ENCODE measurements at places on chromosomes 5 and 9.

DNA sequence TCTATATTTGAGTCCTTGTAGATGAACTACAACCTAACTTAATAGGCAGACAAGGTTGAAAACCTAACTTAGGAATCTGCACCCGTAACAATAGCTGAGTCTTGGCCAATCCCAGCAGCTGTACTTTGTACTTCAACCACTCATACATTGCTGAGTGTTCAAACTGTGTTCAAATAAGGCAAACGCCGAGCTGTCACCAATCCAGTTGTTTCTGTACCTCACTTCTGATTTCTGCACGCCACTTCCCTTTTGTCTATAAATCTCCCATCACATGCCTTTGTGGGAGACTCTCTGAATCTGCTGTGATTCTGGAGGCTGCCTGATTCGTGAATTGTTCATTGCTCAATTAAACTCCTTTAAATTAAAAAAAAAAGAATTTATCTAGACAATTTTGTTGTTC is 167.8 kb upstream of the TUT7 start:
- no peak for DNase-seq

DNA sequence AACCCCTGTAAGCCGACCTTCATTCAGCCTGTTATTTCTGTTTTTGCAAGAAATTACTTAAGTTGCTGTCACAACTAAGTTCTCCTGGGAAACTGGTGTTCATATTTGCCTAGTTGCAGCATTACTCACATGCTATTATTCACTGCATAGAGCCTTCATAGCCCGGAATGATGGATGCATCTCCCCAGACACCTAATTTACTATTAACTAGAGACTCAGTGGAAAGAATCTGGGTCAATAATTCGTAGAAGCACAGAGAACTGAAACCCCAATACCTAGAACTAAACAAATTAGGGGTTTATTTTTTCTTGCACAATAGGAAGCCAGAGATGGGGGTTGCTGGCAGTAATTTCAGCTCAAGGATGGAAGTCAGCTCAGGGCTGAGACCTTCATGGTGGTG is 45.7 kb upstream of the FAM170A start:
- no peak for DNase-seq

- no peak for DNase-seq
These were observed 31.6 kb downstream of the DUSP1 start for GRCh38 chr5:172739375-172739774.

DNA sequence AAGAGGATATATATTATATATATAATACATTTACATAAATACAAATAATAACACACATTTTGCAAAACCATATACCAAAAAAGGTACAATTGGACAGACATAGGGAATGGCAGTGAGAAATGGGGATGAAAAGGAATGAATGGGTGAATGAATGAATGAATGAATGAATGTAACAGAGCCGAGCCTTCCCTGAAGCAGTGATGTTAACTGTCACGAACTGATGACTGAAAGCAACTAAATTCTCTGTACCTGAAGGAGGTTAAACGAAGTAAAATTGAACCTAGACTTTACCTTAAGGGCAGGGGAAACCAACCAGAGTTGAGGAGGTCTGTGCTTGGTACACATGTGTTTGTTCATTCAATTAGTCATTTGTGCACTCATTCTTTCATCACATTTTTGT is 169.6 kb upstream of the TBC1D2 start:
- no peak for DNase-seq

- no peak for DNase-seq
These were observed 26.2 kb downstream of the MACROH2A1 start for GRCh38 chr5:135372654-135373381.

DNA sequence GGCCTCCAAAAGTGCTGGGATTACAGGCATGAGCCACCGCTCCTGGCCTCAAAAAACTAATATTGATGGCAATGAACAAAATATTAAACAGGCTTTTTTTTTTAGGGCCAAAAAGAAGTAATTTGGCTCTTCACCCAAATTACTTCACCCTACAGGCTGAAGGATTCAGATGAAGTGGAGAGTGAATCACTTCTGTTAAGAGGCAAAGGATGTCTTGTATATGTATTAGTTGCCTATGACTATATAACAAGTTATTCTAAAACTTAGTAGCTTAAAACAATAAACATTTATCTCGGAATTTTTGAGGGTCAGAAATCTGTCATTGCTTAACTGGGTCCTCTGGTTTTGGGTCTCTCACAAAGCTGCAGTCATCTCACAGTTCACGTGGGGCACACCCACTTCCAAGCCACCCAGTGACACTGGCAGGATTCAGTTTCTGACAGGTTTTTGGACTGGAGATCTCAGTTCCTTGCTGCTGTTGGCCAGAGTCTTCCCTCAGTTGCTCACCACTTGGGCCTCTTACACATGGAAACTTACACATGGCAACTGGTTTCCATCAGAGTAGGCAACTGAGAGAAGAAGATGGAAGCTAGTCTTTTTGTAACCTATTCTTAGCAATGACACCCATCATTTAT is 66.7 kb downstream of the IQGAP2 start:
- DNase-seq, result no peak

- DNase-seq, result no peak
These were observed 297.7 kb upstream of the EFNA5 start for GRCh38 chr5:107968406-107968843.

DNA sequence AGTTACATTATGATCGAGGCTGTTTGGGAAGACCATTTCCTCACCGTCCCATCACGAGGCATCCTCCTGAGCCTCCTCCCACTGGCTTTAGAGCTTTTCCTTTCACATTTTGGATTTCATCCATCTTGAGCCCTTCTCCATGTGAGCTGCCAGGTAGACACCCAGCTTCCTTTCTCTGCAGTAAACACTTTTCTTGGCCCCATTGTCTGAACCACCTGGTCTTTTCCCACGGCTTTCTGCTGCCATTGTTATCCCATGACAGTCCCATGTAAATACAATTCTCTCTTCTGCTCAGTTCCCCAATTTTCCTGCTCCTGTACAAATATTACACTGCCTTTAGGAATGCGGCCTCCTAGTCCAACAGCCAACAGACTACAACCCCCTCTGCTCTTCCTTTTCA is 24.1 kb downstream of the UBE2QL1 start:
- DNase-seq, result no peak

- no peak for DNase-seq
These were observed 313.8 kb downstream of the SLF1 start for GRCh38 chr5:94932259-94932658.

DNA sequence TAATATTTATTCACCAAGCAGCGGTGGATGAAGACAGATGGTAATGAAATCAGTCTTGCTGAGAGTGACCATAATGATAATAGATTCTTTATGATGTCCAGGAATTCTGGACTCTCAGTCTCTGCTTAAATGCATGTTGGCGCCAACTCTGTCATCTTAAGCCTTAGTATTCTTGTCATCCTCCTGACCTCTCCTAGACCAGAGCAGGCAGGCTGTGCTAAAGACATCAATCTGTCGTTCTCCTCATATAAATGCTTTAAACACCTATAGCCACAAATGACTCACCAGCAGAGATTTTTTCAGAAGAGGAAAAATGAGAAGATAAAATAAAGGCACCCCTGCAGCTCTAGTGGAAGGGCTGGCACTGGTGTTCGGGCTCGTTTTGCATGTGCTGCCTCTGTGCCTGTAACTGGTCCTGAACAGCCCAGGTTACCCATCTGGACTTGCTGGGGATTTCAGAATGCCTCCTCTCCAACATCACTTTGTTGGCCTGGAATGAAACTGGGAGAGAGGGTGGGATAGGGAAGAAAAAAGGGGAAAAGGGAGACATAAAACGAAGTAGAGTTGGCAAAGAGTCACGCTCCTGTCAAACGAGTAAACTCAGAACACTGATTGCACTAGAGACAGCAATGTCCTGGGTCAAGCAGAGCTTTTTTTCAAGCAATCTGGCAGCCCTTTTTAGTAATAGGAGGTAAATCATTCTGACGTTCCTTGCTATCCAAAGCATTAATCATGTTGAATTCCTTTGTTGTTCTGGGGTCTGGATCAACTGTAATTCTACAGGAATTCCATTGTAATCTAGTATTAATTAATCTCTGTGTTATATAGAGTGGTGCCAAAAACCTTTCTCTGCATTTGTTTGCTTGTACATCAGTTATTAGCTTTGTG is 195.5 kb upstream of the CLINT1 start:
- DNase-seq, result no peak

GRCh38 chr5:1017056-1017455 is 8.5 kb downstream of the NKD2 start:
- no peak for DNase-seq

DNA sequence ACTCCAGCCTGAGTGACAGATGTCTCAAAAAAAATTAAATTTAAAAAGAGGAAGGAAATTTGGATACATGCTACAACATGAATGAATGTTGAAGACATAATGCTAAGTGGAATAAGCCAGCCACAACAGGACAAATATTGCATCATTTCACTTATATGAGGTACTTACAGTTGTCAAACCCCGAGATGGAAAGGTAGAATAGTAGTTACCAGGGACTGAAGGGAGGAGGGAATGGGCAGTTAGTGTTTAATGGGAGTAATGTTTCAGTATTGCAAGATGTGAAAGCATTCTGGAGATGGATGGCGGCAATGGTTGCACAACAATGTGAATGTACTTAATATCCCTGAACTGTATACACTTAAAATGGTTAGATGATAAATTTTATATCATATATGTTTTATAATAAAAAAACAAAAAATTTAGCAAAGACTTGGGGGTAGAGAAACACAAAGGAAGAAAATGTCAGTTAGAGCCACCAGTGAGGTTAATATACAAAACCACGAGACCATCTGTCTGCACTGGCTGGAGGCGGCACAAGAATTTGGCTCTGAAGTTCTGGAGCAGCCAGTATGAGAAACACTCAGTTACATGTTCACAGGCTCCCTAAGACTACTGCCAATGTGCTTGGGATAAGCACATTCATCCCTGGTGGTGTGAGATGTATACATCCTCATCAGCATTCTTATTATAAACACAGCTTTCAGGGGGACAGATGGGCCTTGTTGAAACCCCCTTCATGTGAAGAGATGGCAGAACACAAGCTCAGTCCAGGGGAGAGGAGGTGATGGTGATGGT is 37.0 kb upstream of the RPS23 start:
- DNase-seq, result no peak

DNA sequence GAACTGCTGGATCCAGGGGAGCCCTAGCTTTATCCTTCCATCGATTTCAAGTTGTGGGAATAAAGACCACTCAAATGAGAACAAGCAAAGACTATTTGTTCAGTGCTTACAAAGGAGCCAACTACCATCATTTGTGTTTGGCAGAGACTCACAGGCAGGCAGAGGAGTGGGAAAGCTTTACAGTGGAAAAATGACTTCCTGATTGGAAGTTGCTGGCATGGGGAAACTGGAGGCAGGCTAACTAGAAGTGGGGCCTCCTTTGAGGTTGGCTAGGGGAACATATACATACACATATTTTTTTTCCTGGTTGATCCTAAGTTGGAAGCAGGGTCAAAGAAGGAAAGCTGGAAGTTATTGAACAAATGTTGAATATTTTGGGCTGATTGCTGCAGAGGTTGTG is 121.7 kb downstream of the ACTBL2 start:
- DNase-seq, result no peak

GRCh38 chr5:140398379-140398811 is 3.2 kb upstream of the ANKHD1 start:
- no peak for DNase-seq

- DNase-seq, result no peak
These were observed 382.0 kb downstream of the PSAT1 start for GRCh38 chr9:78678877-78679276.

DNA sequence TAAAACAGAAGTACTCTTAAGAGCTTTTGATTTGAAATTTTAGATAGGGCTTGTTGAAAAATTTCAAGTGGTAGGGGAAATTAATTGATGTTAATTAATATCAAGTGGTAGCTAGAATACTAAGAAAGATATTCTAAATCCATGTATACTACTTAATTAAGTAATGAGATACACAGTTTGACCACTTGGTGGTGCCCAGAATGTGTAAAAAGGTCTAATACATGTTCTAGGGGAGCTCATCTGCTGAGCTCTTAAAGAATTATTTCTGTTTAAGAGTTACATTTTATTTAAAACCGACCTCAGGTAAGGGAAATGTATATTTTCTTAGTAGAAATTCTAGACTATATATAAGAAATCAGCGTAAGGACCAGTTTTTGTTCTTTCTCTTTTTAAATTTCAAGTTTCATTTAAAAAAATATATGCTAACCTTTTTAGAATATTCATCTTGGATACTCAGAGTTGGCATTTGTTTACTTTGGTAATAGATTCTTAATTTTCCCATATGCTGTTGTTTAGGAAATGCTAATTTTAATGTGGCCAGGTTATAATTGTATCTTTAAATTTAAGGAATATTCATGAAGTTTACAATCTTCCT is 61.5 kb downstream of the LNPEP start:
- DNase-seq, result no peak

- no peak for DNase-seq
These were observed 536 bp upstream of the COMMD10 start for GRCh38 chr5:116084287-116084691.

GRCh38 chr5:83441747-83442146 is 29.8 kb upstream of the VCAN start:
- DNase-seq, result no peak

DNA sequence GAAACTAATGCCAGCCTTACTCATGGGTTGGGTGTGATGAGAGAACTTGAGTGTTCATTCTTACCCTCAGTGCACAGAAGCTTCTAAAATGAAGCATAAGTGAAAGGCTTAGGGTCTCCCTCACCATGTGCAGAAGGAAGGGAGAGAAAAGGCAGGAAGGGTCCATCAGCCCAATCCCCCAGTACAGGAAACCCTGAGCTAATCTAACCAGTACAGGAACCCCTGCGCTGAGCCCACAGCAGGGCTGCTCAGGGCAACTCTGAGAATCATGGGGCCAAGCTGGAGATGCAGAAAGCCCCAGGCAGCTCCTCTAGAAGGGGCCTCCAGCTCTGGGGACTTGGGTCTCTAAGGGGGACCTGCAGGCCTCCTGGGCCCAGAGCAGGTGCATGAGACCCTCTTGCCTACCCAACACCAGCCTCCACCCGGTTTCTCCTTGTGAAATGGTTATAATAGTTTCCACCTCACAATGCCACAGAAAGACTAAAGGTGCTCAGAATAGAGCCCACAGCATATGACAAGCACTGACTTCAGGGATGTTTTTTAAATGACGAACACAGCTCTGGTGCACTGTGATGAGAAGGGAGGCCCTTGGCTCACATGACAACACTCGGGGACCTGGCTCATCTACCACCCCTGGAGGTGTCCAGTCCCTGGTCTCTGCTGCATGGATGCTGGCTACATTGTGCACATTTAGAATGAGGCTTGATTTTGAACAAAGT is 190.1 kb downstream of the ACTL7B start:
- DNase-seq, result no peak

GRCh38 chr5:150263375-150263775 is 26.2 kb downstream of the CAMK2A start:
- no peak for DNase-seq

GRCh38 chr9:133428617-133429101 is 6.5 kb downstream of the ADAMTS13 start:
- DNase-seq, result no peak

DNA sequence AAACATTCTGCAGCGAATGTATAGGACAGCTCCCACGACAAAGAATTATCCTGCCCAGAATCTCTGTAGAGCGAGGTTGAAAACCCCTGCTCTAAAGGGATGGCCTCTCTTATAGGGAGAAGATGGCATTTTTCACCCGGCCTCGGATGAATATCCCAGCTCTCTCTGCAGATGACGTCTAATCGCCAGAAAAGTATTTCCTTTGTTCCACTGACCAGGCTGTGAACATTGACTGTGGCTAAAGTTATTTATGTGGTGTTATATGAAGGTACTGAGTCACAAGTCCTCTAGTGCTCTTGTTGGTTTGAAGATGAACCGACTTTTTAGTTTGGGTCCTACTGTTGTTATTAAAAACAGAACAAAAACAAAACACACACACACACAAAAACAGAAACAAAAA is 17.4 kb upstream of the RARS1 start:
- DNase-seq, result no peak

Measured in activated T-helper 9 cell treated with anti-CD3 and anti-CD28 coated beads, Interleukin-2, amount 50 U/mL, for 16 hours (primary cell).